Stomach (tissue), 19 donors: ENCODE measurements at places on chromosomes 4 and X. TPM values are rescaled to one million over a fixed set of nuclear protein-coding genes. Genes with fewer than 3 reads are reported as not detected.

PARM1 gene
- total RNA-seq, result 19.7 TPM

PSAPL1 gene
- total RNA-seq, result not detected

SLC9B1 gene
- 3.7 TPM for total RNA-seq

- no peak for DNase-seq
Measured at GRCh38 chr4:61192392-61192791, 7.7 kb upstream of the ADGRL3 start.

- DNase-seq, result no peak
Measured at GRCh38 chrX:9430346-9430921, 34.4 kb upstream of the TBL1X start.

DNA sequence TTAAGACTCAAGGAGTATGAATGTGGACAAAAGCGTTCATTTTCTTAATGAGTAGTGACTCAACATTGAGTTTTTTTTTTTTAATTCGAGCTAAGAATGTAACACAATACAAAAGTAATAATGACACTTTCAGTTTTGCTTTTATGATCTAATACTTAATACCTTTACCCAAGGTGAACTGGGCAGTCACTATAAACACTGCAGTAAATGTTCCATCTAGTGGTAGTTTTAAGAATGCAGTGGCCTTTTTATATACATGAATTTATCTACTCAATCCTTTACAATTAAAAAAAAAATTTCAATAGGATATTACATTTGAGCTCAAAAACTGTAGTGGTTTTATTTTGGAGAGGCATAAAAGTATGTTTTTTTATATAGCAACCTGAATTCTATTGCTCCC, 33.9 kb downstream of the PDK3 start:
- DNase-seq, result peak; percentile 62

PTCHD1 gene
- 6.2 TPM for total RNA-seq

GAK gene
- 503 TPM for total RNA-seq

DNA sequence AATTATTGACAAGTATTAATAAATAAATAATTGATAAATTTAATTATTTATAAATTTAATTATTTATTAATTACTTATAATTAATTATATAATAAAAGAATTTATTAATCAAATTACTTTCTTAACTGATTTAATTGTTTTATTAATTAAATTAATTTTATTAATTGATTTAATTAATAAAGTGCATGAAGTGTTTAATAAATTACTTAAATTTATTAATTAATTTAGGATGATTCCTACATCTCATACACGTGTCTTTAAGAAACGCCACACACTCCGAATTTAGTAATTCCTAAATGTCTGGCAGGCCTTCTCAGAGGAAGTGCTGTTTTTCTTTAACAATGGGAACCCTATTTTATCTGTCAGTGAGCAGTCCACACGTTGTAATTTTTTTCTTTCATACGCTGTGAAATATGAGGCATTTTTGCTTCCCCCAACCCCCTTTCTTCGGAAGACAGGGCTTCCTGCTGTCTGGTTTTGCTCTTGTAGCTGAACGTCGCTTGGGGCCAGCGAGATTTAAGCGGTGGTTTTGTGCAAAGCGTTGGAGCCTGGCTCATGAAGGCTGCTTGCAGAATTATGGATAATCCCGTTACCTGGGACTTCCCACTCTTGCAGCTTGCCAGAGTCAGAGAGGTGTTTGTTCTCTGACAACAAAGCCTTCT, 46.8 kb downstream of the CRLF2 start:
- peak; percentile 76 for DNase-seq

PDCL2 gene
- total RNA-seq, result not detected
